ENCODE measurements at places on chromosomes 2 and 18. TPM values are rescaled to one million over a fixed set of nuclear protein-coding genes. Genes with fewer than 3 reads are reported as not detected.

DNA sequence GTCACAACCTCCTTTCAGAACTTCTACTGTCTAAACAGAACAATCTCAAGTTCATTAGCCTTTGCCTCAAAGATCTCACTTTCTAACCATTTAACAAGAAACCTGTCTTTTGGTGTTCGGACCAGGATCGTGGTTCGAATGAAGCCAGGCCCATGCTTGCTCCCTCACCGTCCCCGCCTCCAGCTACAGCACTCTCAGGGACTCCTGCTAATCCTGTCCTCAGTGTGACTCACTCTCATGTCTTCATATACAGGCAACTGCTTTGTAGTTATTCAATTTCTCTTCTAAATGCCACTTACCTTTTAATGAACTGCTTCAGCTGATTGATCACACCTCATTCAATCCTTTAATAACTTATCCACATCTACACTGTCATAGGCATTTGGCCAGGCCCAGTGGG is 15.8 kb downstream of the SERTAD2 start:
- DNase-seq = no peak

- no peak for DNase-seq
Observed at GRCh38 chr2:37244017-37244416, 12.6 kb downstream of the NDUFAF7 start.

DNA sequence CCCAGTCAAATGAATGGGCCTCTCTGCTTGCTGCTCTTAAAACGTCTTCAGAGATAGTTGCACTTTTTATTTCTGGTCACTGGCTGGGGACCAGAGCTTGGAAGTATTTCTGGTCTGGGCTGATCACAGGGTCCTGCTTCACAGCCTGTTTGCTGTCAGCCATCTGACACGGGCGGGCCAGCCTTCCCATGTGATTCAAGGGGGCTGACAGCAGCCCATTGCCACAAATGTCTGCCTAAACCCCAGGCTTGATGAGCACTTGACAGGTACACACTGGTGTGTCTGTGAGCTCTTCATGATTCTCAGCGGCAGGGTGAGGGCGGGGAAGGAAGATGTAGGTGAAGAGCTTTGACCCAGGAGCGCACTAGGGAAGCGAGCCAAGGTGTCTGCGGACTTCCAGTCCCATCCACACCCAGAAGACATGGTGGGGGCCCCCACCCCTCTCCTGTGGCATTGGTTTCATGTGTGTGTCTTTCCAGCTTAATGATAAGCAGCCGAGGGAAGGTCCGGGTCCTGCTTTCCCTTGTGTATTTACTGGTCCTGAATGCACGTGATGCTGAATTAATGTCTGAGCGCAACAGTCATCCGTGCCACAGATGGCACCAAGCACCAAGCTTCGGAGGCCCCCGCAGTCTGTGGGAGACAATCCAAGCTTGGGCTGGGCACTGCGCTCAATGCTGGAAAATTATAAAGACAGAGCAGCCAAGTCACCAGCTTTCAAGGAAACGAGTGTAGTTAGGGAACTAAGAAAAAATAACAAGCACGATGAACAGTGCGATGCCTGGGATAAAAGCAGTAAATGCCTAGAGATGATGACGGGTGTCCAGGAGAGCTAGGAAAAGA is 73.3 kb downstream of the SH3BP4 start:
- no peak for DNase-seq

DNA sequence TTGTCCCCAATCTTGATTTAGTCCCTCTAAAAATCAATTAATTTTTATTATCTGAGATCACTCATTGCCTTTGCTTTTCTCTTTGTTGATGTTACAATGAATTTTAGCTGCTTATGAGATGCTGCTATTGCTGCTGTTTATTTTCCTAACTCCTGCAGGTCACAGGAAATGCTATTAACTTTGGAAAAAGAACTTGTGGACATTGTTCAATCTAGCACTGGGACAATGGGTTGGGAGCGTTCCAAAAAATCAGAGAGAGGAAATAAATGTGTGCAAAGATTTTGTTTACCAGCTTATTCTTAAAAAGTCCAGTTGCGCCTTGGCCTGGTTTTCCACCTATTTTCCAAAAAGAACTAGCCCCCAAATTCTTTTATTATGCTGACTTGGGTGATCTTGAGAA is 268.3 kb downstream of the PTH2R start:
- DNase-seq = no peak

DNA sequence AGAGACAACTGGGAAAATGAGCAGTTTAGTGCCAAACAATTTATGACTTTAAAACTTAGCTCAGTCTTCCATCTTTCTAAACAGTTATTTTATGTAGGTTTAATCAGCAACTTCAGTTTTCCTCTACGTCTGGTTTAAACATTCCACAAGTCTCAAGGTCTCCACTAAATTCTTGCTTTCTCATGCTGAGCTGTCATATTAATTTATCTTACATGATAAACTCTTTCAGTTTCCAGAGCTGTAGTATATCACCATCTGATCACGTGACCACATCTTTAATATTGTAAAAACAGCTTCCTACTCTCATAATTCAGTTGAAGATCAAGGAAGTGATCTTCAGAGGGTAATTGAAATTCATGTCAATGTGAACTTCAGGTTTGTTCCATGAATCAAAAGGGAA is 158.6 kb downstream of the ZNF804A start:
- no peak for DNase-seq

DNA sequence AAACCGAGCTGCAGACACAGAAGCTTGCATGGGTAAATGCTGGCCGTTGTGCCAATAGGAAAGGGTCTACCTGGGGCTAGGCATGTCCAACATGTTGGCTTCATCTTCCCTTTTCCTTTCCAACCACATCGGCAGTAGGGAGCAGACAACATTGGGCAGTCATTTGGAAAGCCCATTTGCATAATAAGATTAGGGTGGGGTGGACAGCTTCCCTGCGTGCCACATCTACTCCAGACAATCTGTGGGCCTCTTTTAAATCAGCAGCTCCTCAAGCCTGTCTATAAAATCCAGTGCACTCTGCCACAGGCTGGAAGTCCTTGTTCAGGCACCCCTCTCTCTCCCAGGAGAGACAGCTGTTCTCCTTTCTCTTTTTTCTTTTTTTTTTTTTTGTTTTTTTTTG is 203.6 kb upstream of the KYNU start:
- no peak for DNase-seq

GRCh38 chr2:10983711-10984110 is 72.0 kb downstream of the KCNF1 start:
- no peak for DNase-seq

GRCh38 chr2:64945973-64946768 is 43.0 kb upstream of the SLC1A4 start:
- DNase-seq = no peak

DNA sequence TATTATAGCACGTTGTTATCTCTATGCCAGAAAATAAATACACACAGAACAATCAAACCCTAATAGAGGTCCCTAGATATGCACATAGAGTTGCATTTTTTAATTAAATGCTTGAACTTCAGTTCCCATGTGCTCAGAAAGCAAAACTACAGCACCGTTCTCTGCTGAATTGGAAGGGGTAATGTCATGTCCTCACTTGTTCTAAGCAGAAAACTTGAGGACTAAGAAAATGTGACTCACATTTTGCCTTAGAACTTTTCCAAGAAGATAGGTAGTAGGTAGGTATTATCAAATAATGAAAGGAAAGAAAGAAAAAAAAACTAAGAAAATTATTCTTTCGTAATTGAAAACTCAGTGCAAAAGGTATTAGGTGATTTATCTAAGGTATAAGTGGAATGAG is 607.3 kb downstream of the ERBB4 start:
- no peak for DNase-seq

- no peak for DNase-seq
Observed at GRCh38 chr2:203450561-203450960, 84.5 kb downstream of the RAPH1 start.

DNA sequence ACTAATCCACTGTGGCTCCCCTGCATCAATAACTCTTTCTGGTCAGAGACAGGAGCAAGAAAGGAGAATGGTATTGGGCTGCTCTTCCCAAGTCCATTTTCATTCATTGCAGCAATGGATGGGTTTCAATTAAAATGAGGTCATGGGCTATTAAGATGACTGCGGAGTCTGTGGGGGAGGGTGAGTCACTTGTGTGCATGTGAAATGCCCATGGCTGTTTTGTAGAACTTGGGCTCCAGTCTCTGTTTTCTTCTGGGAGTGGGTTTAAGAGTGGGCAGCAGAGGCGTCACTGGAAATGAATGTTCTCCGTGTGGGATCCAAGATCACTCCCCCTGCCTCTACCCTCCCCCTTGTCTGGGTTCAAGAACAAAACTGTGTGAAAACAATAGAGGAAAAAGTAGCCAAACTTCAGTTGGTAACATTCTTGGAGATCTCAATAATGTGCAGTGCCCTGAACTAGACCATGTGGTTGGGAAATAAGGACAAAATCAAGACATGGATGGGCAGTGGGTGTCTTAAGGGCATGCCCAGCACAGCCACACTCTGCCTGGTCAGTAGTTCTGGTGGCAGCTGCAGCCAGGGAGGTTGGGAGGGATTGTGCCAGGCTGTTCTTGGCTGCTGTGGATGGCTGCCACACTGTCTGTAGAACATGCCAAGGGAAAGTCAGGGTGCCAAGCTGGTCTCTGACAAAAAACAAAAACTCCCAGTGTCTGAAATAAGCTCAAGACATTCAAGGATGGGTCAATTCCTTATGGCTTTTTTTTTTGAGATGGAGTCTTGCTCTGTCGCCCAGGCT is 68.2 kb upstream of the CXCR4 start:
- DNase-seq = no peak

GRCh38 chr2:169007941-169008340 is 23.2 kb downstream of the ABCB11 start:
- no peak for DNase-seq

DNA sequence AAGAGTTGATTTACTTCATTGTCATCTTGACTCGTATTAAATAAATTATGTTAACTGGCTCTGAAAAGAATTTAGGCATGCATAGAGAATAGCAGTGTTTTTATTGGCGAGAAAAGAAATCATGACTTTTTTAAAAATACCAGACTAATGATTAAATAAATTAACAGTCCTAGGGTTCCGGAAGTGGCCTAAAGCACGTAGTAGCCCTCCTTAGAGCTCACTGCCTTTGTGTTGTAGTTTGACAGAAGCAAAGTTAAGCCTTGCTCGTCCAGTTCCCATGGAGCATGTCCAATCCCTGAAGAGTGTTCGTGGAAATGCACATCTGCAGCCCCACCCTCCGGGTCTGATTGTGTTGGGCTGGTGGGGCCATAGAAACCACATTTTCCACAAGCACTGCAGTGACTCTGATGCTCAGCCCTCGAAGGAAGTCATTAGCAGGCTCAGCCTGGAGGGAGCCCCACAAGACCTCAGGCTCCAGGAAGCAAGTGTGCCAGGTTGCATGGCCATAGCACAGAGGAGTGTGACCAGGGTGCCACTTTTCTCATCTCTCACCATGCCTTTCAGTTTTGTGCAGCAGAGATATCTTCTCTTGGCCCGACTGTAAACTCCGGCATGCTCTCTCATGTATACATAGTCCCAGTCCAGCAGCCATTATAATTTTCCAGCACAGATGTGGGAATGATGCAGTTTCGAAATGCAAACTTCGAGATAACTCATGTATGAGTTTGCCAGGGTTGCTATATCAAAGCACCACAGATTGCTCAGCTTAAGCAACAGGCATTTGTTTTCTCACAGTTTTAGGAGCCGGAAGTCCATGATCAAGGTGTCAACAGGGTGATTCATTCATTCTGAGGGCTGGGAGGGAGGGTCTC is 188.6 kb upstream of the SH3BP4 start:
- peak; percentile 48 for DNase-seq

- no peak for DNase-seq
Observed at GRCh38 chr18:47209171-47209570, 33.0 kb upstream of the IER3IP1 start.

- DNase-seq = no peak
Observed at GRCh38 chr2:180653481-180653880, 326.9 kb upstream of the UBE2E3 start.

DNA sequence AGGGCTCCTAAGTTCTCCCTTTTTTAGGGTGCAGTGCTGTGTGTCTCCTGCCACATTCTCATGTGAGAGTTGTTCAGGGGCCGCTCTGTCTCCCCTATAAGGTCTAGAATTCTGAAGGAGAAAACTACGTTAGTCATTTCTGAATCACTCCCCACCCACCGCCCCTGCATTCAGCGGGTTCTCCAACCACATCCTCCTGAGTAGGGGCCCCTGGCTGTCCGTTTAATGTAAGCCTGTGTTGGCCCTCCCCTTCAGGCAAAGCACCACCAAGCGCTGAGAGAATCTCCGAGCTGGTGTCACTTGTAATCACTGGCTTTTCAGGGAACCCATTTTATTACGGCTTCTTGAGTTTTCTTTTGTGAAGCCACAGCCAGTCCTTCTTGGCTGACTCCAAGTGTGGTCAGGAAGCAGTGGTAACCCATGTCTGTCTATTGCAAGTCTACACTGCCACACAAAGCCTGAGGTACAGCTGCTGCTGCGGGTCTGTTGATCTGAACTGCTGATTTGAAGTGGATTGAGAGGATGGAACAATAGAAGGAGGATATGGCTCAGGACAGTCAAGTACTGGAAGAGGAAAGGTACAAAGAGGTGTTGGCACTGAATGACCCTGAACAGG is 16.9 kb downstream of the LCT start:
- peak; percentile 20 for DNase-seq

GRCh38 chr2:171160956-171161740 is 455 bp upstream of the TLK1 start:
- DNase-seq = peak; percentile 29

- no peak for DNase-seq
Observed at GRCh38 chr2:118539290-118539689, 308.2 kb downstream of the EN1 start.

GRCh38 chr2:109216332-109216731 is 87.3 kb downstream of the SH3RF3 start:
- no peak for DNase-seq

GRCh38 chr2:240985881-240986786 is 12.3 kb upstream of the SNED1 start:
- no peak for DNase-seq

DNA sequence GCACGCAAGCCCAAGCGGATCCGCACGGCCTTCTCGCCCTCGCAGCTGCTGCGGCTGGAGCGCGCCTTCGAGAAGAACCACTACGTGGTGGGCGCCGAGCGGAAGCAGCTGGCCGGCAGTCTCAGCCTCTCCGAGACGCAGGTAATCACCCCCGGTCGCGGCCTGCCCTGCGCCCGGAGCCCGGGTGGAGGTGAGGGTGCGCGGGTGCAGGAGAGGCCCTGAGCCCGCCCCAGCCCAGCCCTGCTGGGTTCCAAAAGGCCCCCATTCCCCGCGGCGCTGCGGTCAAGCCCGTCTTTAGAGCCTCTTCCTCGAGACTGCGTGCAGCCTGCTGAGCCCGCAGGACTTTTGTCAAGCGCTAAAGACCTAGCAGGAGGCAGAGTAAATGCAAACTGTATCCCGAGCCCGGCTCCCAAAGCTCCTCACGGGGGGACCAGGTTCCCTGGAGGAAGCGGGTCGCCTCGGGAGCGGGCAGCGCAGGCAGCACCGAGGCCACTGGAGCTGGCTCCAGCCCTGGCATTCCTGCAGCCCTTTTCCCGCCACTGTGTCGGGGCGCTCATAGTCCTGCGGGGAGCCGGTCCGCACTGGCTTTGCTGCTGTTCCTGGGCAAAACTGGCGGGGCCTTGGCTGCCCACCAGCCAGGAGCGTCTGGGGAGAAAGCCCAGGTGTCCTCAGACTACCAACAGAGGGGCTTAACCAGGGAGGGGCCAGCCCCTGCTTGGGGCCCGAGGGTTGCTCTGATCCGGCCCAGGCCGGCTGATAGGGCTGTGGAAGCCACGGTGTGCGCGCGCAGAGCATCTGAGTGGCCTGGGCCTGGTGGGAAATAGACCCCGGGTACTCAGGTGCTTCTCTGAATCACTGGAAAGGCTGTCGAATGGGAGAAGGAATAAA is 7.3 kb downstream of the EMX1 start:
- DNase-seq = no peak

GRCh38 chr18:11500153-11501122 is 109.0 kb upstream of the SLC35G4 start:
- DNase-seq = peak; percentile 91

Gene VAMP8
- 3.6 TPM for polyA plus RNA-seq

Gene ANO7
- polyA plus RNA-seq = 0.40 TPM

Gene DSC3
- polyA plus RNA-seq = 0.02 TPM
